ENCODE measurements at places on chromosomes 5 and 9.

- DNase-seq = no peak
Measured at GRCh38 chr5:143340891-143341685, 62.4 kb downstream of the NR3C1 start.

GRCh38 chr9:116060631-116061030, 93.0 kb upstream of the PAPPA start:
- no peak for DNase-seq

GRCh38 chr5:172858990-172859811, 25.1 kb downstream of the ERGIC1 start:
- peak; percentile 68 for DNase-seq

GRCh38 chr9:75359638-75360037, 271.3 kb downstream of the OSTF1 start:
- no peak for DNase-seq

GRCh38 chr5:153551537-153552079, 61.1 kb downstream of the GRIA1 start:
- peak; percentile 95 for DNase-seq

DNA sequence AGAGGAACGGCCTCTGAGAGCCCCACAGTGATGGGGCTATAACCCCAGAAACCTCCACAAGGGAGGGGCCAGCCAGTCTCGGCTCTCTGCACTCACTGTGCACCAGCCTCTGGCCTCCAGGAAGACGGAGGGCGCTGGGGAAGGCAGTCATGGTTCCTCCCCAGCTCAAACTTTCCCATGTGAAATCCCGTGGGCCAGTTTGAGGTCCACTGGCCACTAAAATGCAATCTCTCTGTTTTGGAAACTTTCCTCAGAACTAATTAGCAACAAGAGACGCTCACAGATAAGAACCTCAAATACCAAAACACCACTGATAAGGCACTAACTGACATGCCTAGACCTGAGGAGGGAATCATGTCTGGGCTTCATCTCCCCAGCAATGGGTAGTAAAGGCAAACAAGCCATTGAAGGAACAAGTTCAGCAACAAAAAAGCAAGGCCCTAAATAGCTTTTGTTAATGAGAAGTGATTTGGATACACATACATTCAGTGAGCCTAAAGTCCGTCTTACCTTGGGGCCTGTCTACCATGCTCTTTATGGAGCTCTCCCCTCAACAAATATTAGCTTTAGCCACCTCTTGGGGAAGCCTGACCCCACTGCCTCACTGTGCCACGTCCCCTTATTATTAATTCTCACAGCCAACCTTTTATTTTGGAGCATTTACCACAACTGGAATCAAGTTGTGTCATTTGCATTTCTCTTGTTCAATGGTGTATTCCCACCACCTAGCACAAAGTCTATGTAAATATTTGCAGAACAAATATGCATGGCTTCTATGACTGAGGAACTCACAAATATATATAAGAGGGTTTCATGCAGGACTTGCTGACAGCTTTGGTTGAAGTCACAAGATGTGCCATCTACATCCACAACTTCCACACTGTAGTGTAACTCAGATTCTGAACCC, 56.1 kb upstream of the GLRX start:
- DNase-seq = no peak

DNA sequence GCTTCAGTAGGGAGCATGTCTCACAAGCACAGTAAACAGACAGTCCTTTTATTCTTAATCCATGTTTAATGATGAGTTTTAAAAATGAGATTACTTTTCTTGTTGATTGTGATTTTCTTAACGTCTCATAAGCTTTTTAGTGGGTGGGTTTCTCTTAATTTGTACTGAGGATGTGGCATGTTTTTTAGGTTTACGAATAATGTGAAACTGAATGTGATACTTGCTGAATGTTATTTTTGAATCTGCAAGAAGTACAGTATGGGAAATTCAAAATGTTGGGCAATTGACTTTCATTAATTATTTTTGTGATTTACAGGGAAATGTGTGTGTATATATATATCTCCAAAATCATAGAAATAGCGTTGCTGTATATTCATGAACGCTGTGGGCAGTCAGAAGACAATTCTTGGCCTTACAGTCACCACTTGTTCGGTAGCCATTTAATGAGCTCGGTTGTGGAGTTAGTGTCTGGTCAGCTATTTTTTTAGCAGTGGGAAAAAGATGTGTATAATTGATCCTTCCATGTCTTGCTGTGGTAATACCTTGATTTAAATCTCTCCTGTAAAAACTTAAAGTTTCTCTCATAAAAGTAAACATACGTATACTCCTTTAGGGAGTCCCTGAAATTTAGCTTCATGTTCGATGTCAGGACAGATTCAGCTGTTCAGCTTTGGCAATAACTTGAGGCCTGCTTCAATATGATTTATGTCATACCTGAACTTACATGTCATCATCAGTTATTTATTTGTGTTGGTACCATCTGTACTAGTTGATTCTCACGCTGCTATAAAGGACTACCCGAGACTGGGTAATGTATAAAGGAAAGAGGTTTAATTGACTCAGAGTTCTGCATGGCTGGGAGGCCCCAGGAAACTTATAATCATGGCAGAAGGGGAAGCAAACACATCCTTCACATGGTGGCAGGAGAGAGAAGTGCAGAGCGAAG, 15.0 kb downstream of the ICE1 start:
- no peak for DNase-seq

DNA sequence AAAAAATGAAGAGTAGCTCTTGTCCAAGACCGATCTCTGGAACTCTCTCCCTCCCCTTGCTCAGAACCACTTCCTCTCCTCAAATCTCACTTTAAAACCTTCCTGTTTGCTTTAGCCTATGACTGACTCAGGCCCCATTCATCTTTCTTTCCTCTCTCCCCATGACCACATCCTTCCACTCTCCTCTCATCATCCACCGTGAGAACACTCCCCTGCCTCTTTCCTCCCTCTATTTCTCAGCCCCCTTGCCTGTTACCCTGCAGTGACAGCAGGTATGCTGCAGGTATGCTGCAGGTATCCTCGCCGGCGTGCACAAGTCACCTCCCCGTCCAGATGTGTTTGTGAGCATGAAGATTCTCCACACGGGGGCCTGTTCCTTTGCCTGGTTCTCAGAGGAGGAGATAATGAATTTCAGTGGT, 505.3 kb downstream of the CCDC171 start:
- peak; percentile 48 for DNase-seq

DNA sequence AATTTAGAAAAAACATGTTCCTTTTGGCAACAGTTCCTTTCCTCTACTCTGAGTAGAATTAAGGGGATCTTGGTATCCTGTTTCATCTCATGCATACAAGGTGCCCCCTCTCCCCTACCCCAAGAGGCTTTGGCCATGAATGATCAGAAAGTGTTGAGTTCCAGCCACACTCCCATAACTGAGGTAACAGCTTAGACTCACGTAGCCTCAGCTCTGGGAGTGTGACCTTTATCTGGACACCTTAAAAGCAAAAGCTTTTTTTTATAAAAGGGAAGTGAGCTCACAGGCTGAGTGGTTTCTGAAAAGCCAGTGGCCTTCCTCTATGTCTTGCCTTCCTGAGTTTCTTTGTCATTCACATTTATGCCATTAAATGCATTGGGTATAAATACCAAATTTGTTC, 900 bp upstream of the HAVCR2 start:
- no peak for DNase-seq

- peak; percentile 1 for DNase-seq
Measured at GRCh38 chr5:101278011-101278687, 375.1 kb upstream of the ST8SIA4 start.

DNA sequence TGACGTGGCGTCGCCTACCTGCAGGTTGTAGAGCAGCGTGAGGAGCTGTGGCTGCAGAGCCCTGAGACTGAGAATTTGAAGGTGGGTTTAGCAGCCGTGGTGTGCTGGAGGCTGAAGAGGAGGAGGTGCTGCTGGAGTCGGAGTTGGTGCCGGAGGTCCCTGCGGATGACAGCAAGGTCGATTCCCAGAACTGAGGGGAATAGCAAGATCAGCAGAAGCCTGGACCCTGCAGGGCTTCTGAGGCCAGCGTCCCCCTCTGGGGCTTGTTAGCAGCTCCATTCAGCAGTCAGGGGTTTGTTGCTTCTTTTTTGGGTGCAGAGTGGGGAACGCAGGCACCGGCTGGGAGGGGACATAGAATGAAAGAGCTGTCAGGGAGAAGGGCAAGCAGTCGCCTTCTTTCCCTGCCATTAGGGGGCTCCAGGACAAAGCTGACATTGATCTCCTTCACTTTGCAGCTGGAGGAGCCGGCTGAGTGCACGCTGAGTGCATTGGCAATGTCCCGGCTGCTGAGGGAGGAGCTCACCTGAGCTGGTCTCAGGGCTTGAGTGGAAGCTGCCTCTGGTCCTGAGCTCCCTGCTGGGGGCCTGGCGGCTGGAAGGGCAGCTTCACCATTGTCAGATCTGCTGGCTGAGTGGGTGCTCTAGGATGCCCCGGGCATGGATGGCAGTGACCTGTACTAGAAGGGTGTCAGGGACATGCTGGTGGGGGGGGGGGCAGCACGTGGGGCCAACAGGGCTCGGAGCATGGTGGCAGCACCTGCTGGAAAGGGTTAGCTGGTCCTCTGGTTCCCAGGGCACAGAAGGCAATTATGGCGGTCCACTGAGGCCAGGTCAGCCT, 20.8 kb downstream of the OBP2B start:
- no peak for DNase-seq

GRCh38 chr5:84016085-84016484, 295.4 kb upstream of the HAPLN1 start:
- no peak for DNase-seq

DNA sequence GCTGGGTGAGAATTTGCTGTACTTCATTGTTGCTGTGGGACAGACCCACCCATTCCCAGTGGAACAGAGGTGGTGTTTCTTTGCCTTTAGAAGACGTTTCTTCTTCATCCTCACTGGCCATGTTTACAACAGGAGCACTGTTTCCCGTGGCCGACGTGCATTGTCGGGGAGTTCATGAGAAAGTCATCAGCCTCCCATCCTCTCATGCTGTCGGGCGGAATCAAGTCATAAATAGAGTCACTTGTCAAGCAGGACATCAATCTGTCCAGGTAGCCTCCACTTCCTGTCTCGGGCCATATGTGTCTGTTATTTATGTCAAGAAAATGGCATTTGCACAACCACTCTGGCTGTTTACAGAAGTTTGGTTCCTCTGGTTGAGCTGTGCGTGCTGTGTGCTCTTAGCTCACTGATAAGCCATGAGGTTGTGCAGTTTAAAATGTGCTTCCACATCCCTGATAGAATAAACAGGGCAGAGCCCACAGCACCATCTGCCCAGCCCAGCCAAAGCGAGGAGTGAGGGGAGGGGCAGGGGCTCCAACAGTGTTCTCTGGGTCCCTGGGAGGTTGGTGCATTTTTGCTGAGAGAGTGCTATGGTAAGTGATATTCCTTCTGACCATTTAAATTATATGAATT, 401.9 kb upstream of the IRX2 start:
- DNase-seq = no peak

DNA sequence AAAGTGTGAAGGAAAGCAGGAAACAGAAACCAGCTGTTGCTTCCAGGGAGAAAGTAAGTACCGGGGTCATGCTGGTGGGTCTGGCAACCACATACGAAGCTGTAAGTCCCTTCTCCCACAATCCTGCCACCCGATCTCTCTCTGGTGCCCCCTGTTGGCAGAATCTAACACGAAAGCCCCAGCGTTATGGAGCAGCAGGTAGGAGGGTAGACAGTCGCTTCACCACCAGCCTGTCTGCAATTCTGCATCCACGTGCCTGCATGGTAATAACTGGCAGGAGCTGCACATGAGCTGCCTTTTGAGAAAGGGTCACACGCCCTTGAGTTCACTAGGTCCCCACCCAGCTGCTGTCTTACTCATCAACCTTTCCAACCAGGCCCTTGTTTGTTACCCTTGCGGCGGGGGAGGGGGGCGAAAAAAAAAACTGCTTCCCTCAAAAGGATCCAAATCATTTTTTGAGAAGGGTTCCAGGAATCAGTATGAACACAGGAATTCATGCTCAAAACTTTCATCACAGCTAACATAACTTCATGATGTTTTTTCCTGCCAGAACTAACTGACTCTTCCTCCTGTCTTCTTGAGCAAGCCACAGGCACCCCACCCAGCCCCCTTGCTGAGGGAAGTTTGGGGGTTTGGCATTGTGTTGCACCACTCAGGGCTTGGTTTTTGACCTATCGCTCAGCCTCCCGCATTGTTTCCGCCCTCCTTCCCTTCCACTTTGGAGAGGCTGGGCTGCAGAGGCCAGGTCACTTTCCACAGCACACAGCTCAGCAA, 19.6 kb upstream of the TMEM252 start:
- peak; percentile 53 for DNase-seq

GRCh38 chr5:82446809-82447208, 168.7 kb upstream of the RPS23 start:
- no peak for DNase-seq

DNA sequence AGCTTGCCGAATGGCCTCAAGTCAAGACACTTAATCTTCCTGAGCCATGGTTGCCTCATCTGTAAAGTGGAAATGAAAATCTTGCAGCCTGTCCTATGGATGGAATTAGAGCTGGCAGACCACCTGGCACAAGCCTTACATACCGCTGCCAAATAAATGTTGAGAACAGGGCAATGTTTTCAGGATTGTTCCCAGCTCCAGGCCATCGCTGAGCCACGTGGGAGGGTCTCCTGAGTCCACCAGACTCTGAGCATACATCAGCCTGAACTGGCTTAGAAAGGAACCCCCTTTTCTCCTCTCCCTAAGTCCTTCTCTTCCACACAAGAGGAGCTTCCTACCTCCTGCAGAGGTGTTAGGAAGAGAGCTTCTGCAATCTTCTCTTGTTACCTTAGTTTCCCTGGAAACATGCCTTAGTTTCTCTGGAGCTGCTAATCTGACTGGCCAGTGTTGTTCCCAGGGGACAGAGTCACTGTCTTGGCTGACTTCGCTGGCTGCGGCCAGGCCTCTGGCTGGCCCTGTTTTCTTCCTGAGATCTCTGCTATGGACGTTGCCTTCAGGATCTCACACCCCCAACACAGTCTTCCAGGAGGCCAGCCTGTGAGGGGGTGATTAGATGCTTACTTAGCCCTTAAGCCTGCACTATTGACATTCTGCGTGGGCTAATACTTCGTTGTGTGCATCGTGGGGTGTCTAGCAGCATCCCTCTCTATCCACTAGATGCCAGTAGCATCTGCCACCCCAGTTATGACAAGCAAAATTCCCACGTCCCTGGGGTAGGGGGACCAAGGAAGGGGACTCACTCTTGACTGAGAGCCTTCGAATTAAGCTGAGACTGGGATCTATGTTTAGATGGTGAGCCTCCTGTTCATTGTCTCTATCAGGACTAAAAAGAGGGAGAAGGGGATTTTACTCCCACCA, 62.2 kb downstream of the BOD1 start:
- no peak for DNase-seq

GRCh38 chr5:157839157-157839795, 19.7 kb downstream of the CLINT1 start:
- DNase-seq = no peak

DNA sequence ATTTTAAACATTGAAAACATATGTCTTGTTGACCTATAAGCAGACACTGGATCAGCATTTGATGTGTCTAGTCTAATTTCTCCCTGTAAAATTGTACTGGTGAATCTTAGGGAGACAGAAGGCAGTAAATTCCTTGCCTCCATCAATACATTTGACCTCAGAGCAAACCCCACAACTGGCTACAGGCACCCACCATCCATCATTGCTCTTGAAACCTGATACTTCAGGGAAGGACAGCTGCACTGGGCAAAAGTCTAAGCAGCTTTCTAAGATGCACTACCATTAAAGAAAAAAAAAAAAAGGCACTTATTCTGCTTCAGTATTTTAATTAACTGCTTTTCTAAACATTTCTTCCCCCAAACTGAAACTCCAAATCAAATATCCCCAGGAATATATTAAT, 1051.3 kb upstream of the DMAC1 start:
- no peak for DNase-seq

All from stromal cell of bone marrow (primary cell).